ENCODE measurements at places on chromosomes 2 and 18.

DNA sequence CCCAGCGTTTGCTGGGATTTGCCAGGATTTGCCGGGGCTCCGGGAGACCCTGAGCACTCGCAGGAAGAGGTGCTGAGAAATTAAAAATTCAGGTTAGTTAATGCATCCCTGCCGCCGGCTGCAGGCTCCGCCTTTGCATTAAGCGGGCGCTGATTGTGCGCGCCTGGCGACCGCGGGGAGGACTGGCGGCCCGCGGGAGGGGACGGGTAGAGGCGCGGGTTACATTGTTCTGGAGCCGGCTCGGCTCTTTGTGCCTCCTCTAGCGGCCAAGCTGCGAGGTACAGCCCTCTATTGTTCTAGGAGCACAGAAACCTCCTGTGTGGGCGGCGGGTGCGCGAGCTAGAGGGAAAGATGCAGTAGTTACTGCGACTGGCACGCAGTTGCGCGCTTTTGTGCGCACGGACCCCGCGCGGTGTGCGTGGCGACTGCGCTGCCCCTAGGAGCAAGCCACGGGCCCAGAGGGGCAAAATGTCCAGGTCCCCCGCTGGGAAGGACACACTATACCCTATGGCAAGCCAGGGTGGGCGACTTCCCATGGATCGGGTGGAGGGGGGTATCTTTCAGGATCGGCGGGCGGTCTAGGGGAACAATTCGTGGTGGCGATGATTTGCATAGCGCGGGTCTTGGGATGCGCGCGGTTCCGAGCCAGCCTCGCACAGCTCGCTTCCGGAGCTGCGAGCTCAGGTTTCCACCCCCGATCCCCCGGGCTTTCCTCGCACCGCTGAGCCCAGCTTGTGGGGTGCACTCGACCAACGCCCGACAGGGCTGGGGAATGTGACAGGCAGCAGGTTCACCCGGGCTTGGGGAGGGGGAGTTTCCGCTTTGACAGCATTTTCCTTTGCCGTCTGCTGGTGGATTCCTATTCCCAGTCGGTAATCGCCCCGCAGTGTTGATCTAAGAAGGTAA, 2.8 kb downstream of the ONECUT2 start:
- DNase-seq, result no peak

GRCh38 chr2:197140045-197140444, 170.5 kb downstream of the ANKRD44 start:
- DNase-seq, result no peak

- DNase-seq, result no peak
Observed at GRCh38 chr2:179250848-179251504, 13.7 kb downstream of the SESTD1 start.

- DNase-seq, result no peak
Observed at GRCh38 chr2:157476953-157477709, 33.2 kb upstream of the CYTIP start.

DNA sequence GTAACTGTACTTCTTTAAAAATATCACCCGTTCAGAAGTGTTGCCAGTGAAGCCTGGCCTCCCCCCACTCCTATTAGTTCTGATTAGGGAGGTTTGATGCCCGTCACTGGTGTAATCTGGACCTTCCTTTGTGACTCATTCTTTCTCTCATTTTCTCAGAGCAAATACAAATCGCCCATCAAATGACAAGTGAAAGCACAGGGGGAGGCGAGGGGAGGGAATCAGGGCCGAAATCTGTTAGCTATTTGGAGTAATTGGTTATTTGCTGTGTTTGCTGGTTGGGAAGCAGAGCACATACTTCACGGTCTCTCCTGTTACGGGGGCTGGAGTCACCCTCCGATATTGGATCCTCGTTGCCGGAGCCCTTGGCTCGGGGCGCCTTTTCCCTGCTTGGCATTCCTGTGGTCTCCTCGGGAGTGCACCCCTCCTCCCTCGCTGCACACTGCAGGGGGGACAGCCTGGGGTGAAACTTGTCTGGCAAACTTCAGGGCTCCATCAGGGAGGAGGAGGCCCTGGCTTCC, 178.1 kb downstream of the DYSF start:
- no peak for DNase-seq

All from T-helper 17 cell (primary cell).